Effector memory CD4-positive, alpha-beta T cell (primary cell): ENCODE measurements at places on chromosomes 1 and 21.

DNA sequence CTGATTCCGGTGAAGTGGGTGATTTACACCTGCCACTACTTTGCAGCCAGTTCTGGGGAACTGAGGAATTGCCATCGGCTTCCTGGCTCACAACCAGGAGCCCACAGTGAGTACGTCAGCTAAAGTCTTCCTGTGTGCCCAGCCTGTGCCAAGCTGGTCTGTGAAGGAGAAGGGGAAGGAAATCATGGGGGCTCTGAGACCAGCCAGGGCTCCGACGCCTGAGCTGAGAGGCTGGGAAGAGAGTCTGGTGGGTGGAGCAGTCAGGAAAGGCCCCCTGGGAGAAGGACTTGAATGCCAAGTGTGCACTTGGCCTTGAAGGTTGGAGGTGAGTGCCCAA is 1.2 kb downstream of the LURAP1 start:
- no peaks in the 10 kb centered on the region for H3K36me3 ChIP-seq
- no peak for DNase-seq
- no peak overlapping the region for H3K4me3 ChIP-seq
- no peaks in the 10 kb centered on the region for H3K27me3 ChIP-seq
- peaks cover 7% of the 10 kb centered on the region for H3K4me1 ChIP-seq

- H3K4me3 ChIP-seq: no peak overlapping the region
- DNase-seq: no peak
- H3K27ac ChIP-seq: no peak overlapping the region
Measured at GRCh38 chr21:40641042-40641441, 205.9 kb downstream of the DSCAM start.

- H3K4me3 ChIP-seq: no peak overlapping the region
- no peaks in the 10 kb centered on the region for H3K4me1 ChIP-seq
- no peak for DNase-seq
- H3K36me3 ChIP-seq: no peaks in the 10 kb centered on the region
- H3K27ac ChIP-seq: no peak overlapping the region
- H3K27me3 ChIP-seq: no peaks in the 10 kb centered on the region
Measured at GRCh38 chr1:2981981-2982614, 39.2 kb upstream of the ACTRT2 start.

DNA sequence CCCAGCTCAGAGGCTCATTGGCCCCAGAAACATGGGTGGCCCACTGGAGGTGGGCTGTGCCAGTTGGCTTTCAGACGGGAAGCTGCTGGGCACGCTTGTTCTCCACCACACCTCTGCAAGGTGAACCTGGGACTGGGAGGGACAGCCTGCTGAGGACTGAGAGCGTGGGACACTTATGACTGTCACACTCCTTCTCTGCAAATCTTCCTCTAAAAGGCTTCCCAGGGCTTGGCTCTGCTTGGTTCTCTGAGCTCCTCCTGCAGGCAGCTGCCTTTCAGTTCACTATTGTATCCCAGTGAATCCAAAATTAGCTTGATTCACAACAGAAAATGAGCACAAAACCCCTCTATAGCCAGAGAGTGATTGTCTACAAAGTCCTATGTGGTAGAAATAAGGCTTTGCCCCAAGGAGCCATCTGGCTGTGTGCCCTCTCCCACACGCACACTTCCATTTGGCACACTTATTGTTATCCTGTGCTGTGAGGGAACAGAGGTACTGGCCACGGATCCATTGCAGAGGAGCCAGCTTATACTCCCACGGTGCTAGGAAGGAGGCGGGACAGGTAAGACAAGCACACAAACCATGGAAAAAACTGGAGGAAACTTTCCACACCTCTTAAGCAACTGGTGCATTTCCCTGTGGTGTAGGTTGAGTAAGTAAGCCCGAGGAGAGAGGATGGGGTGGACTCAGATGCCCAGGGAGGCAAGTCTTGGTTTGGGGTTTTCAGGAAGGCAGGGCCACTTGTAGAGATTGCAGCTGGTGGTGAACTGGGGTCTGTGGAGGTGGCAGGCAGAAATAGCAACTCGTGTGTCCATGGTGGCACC is 18.9 kb upstream of the BTG2 start:
- peaks cover 46% of the 10 kb centered on the region for H3K4me1 ChIP-seq
- H3K4me3 ChIP-seq: no peak overlapping the region
- DNase-seq: no peak
- H3K36me3 ChIP-seq: no peaks in the 10 kb centered on the region

GRCh38 chr21:29739176-29739575 is 200.6 kb downstream of the GRIK1 start:
- no peak overlapping the region for H3K4me3 ChIP-seq
- no peak for DNase-seq
- no peaks in the 10 kb centered on the region for H3K36me3 ChIP-seq
- no peaks in the 10 kb centered on the region for H3K27me3 ChIP-seq

DNA sequence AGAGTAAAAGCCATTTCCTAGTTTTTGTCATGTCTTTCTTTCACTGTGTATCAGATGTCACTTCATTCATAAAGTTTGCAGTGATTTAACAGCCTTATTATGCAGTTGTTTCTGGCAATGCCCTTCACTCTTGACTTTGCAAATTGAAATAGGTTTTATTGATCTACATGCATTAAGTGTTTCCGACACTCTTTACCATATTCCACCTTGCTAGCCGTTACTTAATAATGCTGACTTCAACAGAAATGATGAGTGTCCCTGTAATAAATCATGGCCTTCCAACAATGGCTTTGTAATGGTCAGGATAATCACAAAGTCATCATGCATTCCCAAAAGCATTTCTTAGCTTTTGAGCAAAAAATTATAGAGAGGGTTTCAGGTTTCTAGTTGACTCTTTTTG is 236.8 kb upstream of the FMN2 start:
- DNase-seq: no peak
- no peak overlapping the region for H3K27ac ChIP-seq
- H3K4me1 ChIP-seq: no peaks in the 10 kb centered on the region
- no peak overlapping the region for H3K4me3 ChIP-seq

GRCh38 chr1:35454176-35454575 is 103.0 kb downstream of the KIAA0319L start:
- peaks cover 13% of the 10 kb centered on the region for H3K4me1 ChIP-seq
- H3K27me3 ChIP-seq: no peaks in the 10 kb centered on the region
- no peak for DNase-seq
- peaks cover 15% of the 10 kb centered on the region for H3K36me3 ChIP-seq
- no peak overlapping the region for H3K4me3 ChIP-seq
- H3K27ac ChIP-seq: no peak overlapping the region

DNA sequence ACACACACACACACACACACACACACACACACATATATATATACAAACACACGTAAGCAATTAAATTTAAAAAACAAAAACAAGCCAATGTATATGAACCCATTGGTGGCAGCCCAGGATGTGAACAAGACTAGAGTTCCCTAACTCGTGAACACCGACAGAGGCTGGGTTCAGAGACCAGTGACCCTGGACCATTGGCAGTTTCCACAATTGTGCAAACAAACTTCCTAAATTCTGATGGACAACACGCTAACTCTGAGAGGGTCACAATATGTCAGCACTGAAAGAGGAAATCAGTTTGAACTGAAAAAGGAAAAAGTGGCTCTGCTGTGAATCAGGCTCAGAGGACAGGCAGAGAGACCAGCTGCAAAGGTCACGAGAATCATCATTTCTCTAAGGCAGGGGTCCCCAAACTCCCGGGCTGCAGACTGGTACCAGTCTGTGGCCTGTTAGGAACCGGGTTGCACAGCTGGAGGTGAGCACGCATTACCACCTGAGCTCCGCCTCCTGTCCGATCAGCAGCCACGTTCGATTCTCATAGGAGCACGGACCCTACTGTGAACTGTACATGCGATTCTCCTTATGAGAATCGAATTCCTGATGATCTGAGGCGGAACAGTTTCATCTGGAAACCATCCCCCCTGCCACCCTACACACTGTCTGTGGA is 50.5 kb upstream of the ERO1B start:
- H3K4me3 ChIP-seq: no peak overlapping the region
- H3K27ac ChIP-seq: no peak overlapping the region
- no peaks in the 10 kb centered on the region for H3K36me3 ChIP-seq
- DNase-seq: no peak

- DNase-seq: no peak
- H3K4me3 ChIP-seq: no peak overlapping the region
- peaks cover 53% of the 10 kb centered on the region for H3K27me3 ChIP-seq
- no peak overlapping the region for H3K27ac ChIP-seq
Measured at GRCh38 chr1:228652116-228652515, 83.2 kb upstream of the RHOU start.

- H3K27me3 ChIP-seq: no peaks in the 10 kb centered on the region
- no peaks in the 10 kb centered on the region for H3K4me1 ChIP-seq
- no peaks in the 10 kb centered on the region for H3K36me3 ChIP-seq
- no peak for DNase-seq
- no peak overlapping the region for H3K4me3 ChIP-seq
Measured at GRCh38 chr1:96414598-96414997, 307.0 kb upstream of the PTBP2 start.

- DNase-seq: no peak
- peaks cover 49% of the 10 kb centered on the region for H3K4me1 ChIP-seq
- no peaks in the 10 kb centered on the region for H3K36me3 ChIP-seq
Measured at GRCh38 chr1:201023920-201024624, 558 bp upstream of the KIF21B start.
